ENCODE measurements at places on chromosomes 11 and 22.

DNA sequence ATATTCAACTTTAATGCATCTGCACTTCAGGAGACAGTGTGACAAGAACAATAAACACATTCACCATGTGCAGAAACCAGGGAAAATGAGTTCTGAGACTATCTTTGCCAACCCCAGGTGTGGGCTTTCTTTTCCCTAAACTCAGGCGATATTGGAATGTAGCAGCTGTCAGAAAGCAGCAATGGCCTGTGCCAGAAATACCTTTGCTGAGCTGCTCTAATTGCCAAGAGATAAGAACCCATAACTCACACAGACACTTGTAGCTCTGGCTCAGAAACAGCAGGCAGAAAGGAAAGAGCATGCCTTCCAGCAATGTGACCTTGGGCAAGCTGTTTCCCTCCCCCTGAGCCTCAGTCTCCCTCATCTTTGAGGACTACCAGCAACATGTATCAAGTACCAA is 77.6 kb downstream of the PLEKHA7 start:
- DNase-seq, result no peak

DNA sequence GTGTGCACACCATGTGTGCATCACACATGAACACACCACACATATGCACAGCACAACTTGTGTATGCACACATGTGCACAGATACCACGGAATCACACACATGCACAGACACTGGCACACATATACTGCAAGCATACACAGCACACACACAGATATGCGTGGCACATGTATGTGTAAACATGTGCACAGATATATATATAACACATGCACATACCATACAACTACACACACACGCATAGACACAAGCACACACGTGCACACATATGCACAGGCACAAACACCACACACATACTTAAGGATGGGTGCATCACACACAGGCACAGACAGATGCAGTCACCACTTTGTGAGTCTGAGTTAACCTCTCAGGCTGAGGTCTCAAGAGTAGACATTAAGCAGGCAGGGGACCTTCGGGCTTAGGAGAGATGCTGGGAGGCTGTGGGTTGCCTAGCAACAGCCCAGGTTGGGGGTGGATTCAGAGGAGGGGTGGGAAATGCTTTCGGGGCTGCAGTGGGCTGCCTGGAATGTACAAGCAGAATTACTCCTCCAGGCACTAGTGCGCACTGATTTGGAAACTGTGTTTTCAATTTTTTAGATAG is 82.9 kb downstream of the MYO18B start:
- peak; percentile 53 for DNase-seq

GRCh38 chr22:25840167-25840566 is 98.2 kb downstream of the MYO18B start:
- no peak for DNase-seq

GRCh38 chr22:32896891-32897290 is 95.4 kb downstream of the TIMP3 start:
- DNase-seq, result no peak

GRCh38 chr11:71139516-71140205 is 112.7 kb downstream of the SHANK2 start:
- peak; percentile 93 for DNase-seq

GRCh38 chr11:67452141-67452952 is at the start of gene GPR152:
GPR152 (minus strand) TSS chr11:67452729; CDS start chr11:67452724, 5 bp downstream.
- no peak for DNase-seq

DNA sequence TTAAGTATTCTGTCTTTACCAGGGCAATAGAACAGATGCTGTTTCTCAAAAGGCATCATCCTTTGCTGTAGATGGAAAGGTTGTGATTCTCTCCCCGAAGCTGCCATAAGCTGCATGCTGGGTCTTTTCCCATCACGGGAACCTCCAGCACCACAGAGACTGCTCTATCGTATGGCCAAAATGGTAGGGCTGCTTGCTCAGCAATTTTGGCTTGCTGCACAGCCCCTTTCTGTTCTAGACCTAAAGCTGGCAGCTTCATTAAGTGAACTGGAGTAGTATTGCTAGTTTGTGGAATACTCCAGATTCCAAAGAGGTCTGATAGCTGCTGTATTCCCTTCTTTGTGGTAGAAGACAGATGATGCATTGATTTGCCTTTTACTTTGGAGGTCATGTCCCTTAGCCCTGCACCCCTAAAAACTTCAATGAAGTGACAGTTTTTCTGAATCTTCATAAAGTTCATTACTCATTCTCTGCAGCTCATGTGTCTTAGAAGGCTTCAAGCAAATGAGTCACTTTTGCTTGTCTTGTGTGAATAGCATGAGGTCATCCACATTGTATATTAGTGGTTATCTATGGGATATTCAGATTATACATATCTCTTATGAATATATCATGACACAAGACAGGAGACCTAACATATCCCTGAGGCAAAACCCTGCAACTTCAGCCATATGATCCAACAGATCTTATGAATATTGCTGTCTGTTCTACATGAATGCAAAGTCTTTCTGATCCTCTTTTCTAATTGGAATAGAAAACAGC is 245.3 kb downstream of the FAM76B start:
- DNase-seq, result no peak

DNA sequence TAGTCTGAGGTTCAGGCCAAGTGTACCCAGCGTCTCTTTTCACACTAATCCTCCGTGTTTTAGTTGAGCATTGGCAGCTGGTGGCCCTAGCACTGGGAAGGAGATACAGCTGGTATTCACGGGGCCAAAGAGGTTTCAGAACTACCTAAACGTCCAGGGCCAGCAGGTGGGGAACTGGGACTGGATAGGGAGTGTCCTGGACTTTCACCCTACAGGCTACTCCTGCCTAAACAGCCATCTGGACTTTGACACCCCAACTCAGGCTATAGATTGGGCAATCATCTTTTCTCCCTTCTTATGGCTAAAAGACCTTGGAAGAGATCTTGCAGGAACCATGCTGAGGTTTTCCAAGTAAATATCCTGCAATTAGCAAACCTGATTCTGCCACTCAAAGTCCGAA is 2.8 kb downstream of the SPON1 start:
- no peak for DNase-seq

- DNase-seq, result no peak
Measured at GRCh38 chr11:123365955-123366354, 64.1 kb upstream of the GRAMD1B start.

- no peak for DNase-seq
Measured at GRCh38 chr22:30212363-30212995, 34.1 kb downstream of the LIF start.

DNA sequence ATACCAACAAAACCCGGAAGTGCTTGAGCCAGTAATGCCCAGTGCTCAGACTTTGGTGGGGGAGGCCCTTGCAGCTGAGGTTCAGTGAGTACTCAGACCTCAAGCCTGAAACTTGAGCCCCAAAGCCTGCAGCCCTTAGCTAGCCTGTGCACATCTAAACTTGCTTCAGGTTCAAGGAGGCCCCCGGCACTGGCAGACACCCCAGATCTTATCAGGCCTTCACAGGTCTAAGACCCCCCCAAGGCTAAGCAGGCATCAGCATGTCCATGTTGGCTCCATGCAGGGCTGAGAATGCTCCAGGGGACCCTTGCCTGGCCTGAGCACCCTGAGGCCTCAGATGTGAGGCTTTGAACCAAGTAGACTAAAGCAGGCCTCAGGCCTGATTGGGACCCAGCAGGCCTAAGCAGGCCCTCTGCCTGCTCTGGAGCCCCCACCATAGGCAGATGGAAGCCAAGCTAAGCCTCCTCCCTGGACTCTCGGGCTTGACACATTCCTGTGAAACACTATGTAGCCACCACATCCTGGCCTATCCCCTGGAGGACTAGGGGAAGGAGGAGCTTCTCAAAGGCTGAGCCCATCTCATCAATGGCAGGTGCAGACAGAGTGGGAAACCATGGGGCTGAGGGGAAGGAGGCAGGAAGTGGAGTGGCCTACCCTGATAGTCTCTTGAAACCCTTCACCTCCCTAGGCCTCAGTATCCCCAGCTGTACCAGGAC is 1.2 kb upstream of the CASTOR1 start:
- no peak for DNase-seq

DNA sequence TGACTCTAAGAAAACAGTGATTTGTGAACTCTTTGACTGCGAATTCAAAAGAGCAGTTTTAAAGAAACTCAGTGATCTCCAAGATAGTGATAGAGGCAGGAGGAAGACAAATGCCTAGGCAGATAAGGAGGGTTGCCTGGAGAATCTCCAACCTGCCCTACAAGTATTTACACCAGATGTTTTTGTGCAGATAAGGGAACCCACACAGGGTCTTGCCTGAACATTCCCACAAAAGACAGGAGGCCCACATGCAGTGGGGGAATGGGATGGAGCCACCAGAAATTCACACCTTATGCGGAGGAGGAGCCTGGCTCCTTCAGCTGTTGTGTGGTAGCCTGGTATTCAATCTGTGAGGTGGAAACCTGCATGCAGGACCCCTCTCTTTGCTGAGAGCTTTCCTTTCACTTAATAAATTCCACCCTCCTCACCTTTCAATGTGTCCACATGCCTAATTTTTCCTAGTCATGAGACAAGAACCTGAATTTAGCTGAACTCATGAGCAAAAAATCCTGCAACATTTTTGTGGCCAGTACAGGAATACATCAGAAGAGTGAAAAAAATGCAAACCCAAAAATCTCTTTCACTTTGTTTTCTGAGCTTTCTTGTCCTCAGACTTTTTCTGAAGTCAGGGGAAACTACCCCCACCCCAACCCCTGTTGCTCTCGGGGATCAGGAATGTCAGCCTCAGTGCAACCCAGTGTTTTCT is 8.1 kb upstream of the GLYAT start:
- no peak for DNase-seq

DNA sequence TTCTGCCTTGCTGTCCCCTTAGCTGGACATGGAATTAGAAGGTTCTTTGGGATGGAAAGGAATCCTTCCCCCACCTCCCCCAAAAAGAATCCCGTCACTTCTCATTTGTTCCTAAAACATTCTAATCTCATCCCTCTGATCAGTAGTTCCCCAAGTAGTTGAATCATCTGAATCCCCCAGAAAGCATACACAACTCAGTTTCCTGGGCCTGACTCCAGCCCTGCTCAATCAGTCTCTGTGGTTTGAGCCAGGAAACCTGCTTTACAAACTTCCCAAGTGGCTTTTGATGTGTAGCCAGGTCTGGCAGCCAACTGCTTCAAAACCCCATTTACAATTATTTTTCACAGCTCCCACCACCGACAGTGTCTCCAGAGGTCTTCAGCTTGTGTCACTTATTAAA is 20.2 kb downstream of the C22orf31 start:
- peak; percentile 72 for DNase-seq

DNA sequence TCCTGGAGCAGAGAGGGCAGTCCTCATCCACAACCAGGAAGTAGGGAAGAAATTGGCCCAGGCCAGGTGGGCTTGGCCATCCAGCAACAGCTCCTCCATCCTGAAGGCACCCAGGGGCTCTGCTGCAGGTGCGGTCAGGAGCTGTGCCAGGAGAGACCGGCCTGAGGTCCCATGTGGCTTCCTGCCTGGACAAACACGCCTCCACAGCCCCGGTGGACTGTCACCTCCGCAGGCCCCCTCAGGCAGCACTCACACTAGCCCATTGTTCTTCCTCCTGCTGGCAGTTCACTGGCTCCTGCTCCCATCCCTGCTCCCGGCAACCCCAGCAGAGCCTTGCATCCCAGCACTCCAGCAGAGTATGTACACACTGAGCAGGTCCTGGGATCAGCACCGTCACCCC is 16.0 kb upstream of the POU2AF1 start:
- DNase-seq, result no peak

DNA sequence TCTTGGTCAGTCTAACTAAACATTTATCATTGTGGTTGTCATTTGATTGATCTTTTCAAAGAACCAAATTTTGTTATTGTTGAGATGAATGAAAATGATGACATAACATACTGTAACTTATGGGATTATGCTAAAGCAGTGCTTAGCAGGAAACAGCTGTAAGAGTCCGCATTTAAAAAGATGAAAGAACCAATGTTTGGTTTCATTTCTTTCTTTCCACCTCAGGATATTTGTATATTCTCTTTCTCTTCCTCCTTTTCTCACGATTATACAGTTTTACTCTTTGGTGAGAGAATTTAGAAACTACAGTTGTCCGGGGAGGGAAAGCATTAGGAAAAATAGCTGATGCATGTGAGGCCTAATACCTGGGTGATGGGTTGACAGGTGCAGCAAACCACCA is 23.1 kb downstream of the PIH1D2 start:
- no peak for DNase-seq
